ENCODE measurements at places on chromosomes 12 and 14.

- no peak for DNase-seq
These were observed 168.4 kb upstream of the LRIG3 start for GRCh38 chr12:59088673-59089072.

GRCh38 chr14:100899884-100900771 lies 3.4 kb downstream of the RTL1 start:
- DNase-seq: no peak

GRCh38 chr12:55940065-55940732 lies 9.2 kb downstream of the DGKA start:
- peak; percentile 89 for DNase-seq

- no peak for DNase-seq
These were observed 149.6 kb downstream of the SLC38A6 start for GRCh38 chr14:61130512-61131260.

GRCh38 chr12:91413581-91414546 lies 231.2 kb upstream of the DCN start:
- DNase-seq: no peak

DNA sequence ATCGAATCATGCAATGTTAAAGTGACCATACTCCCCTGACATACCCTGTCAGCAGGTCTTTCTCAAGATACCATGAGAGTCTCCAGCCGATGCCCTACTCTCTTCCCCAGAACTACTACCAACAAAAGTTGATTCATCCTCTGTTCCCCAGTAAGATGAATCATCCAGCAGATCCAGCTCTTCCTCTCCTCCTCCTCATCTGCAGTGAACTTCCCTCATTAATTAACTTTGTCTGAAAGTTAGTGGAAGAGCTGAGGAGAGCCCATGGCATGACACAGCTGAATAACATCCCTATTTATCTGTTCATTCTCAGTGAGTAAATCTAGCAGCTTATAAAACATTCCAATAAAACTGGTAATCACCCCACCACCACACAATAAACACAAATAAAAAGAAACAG lies 213.4 kb downstream of the EGLN3 start:
- no peak for DNase-seq

DNA sequence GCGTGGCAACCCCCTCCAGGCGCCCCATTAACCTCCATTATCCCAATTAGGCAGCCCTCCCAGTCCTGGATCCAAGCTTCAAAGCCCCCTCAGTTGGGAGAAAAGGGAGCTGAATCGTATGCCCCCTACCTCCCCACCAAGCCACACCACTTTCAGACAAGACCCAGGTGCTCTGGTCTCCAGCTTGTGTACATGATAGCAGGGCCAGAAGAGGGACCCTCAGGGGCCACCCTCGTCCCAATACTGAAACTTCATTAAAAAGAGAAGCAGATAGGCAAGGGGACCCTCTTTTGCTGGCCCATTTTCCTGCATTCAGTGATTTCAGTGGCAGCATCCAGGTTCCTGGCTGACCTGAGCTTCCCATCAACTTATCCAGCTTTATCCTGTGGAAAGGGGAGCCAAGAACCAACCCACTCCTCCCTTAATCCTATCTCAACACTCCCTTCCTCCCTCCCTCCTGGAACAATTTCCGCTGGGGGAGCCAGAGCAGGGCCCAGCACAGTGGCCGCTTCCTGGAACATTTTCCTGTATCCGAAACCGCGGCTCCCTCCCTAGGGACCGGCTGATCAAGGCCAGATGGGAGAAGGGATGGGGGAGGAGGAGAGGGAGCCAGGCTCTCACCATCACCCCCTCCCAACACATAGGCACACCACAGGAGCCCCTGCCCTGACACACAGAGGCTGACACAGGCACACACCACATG lies 9.5 kb upstream of the SP7 start:
- no peak for DNase-seq

GRCh38 chr12:12705838-12706520 lies 10.0 kb upstream of the GPR19 start:
- DNase-seq: no peak

GRCh38 chr12:91441993-91442952 lies 259.7 kb upstream of the DCN start:
- no peak for DNase-seq

- DNase-seq: no peak
These were observed 16.4 kb downstream of the BBOF1 start for GRCh38 chr14:74035556-74035955.

DNA sequence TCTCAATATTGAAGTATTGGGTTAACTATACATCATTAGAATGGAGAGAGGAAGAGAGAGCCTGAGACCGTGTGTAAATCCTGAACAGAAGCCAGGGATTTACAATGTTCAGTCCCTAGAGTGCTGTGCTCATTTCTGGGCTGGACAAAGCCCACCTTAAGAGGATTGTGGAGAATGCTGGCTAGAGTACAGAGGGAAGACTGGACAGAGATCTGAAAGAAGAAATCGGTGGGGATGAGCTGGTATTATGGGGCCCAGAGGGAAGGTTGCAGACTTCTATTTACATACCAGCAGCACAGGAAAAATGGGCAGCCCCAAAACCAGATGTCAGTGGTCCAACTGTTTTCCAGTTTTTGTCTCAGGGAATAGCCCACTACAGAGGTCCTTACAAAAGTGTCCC lies 42.3 kb downstream of the RTN1 start:
- DNase-seq: no peak

DNA sequence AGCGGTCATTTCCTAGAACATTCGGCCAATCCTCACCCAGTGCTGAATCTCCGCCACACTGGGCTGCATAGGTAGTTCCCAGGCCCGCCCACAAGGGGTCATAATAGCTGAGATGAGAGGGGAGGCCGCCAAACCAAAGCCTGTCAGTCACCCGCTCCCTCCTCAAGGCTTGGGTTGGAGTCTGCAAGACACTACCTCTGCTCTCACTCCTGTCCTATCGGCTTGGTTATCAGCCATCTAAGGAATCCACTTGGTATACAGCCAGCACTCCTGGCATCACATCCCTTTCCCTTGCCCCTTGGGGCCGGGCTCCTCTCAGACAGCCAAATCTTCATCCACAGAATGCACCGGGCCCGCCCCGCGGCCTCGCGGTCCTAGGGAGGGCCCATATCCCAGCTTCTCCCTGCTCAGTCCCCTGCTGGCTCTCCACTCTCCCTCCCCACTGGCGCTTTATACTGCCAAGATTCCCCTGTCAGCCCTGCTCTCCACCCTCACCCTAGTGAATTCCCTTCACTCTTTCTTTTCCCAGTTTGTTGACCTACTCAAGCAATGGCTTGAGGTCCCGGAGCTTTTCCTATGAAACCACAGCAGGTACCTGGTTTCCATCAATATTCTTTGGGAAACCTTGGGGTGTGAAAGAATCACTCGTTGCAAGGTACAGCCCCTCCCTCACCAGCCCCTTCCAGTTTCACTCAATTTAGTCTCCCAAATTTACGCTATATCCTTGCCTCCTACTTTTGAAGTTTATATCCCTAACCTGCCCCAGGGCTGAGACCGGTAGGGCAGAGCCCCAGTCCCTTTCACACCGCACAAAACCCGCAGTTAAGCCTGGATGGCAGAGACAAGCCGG lies 1.4 kb downstream of the IFFO1 start:
- DNase-seq: peak; percentile 80

- DNase-seq: no peak
These were observed 1.2 kb downstream of the RAB15 start for GRCh38 chr14:64970776-64971477.

GRCh38 chr12:42677461-42677860 lies 87.9 kb upstream of the PRICKLE1 start:
- DNase-seq: no peak

GRCh38 chr12:112841906-112842305 lies 50.4 kb downstream of the RPH3A start:
- DNase-seq: no peak

DNA sequence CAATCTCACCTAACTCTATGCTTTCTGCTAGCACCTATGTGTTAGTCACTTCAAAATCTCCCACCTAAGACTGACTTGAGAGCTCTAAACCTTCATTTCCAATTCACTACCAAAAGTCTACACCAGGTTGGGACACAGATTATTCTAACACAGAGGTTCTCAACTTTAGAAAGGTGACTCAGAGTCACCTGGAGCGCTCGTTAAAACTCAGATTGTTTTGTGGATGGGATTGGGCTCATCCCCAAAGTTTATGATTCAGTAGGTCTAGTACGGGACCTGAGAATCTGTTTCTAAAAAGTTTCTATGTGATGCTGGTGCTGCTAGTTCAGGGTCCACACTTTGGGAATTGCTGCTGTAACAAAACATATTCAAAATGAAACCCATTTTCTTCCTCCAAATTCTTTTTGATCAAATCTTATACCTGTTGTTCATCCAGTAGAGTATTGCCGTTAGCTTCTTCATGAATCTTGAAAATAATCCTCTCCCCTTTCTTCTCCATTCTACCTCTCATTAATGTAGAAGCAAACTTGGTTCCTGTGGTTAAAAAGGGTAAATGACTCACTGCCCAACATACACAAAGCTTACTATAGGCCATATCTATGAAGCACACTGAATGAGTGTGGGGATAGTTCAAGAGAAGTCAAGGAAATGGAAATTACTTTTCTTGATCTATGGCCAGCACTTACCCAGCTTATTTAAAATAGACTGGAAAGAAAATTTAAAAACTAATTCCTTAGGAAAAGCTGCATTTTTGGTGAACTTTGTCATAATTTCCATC lies 206.7 kb downstream of the KIF21A start:
- DNase-seq: no peak

DNA sequence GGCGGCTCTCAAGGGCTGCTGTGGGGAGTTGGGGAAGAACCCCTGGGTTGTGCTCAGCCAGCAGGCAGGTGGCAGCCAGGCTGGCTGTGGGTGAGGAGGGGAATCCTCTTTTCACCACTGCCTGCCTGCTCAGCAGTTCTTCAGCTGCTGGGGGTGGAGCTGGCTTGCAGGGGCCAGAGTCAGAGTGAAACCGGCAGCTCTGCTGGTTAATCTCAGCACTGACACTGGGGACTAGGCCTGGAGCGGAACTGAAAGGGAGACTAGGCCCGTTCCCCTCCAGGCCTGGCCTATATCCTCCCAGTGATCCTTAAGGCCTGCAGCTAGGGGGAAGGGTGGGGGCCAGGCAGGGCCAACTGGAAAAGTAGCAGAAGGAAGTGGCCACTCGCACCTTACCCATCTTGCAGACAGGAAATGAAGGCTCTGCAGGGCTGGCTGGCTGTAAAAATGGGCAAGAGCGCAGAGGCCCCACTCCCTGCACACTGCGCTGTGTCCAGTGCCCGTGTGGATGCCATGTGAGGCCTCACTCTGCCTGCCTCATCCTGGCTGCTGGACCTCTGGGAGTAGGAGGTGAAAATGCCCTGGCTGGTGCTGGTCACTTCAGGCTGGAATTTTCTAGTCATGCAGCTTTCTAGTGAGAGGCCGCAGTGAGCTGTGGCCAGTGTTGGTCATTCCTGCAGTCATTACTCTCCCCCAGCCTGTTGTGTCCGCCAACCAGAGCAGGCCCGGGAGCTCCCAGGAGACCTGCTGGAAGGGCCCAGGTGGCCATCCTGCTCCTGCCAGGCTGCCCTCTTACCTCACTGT lies 39.4 kb downstream of the SH2B3 start:
- no peak for DNase-seq

DNA sequence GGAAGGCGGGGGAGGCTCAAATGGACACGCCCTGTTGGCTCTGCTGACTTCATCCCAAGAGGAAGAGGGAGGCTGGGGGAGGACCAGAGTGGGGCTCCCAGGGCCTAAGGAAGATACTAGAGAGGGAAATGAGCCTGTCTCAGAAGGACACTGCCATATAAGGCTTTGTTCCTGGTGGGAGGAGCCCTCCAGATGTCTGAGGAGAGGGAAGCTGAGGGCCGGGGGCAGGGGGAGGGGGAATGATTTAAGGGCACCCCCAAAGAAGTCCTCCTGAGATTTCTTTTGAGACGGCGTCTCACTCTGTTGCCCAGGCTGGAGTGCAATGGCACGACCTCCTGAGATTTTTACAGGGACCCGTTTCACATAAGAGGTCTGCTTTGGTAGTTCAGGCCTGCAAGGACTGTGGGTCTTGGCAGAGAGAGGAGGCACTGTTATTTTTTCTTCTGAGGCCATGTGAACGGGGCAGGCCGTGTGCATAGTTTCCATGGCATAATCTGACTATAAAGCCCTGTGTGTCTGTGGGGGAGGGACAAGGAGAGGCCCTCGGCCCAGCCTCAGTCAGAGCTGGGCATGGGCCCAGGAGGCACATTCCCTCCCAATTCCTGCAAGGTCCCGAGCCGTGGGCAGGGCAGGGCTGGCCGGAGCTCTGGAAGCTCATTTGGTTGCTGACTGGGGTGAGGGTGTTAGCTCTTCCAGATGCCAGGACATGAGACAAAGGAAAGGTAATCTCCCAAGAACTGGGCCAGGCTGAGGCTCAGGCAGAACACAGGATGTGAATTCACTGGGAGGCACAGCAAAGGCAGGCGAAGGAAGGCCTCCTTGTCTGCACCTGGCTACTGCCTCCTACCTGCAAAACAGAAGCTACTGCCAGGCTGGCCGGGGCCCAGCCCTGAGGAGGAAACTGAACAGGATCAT lies 22.2 kb upstream of the PLEKHG3 start:
- DNase-seq: no peak

- DNase-seq: no peak
These were observed 58.4 kb downstream of the PTHLH start for GRCh38 chr12:27913999-27914614.

GRCh38 chr12:3655328-3655900 lies 97.5 kb downstream of the CRACR2A start:
- peak; percentile 45 for DNase-seq

GRCh38 chr12:19671695-19672094 lies 232.4 kb downstream of the AEBP2 start:
- DNase-seq: no peak

DNA sequence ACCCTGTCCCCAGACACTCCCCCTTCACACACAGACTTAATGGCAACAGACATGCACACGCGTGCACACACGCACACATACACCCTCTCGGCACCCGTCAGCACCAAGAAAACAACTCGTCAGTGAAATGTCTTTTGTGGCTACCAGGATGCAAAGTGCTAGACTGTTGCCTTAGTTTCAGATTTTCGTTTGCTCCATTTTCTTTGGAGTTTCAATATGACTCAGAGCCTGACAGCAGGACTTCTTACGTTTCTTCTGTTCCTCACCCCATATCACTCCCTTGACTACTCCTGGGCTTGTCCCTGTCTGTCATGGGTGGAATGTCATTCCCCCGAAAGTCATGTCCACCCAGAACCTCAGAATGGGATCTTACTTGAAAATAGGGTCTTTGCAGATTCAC lies 182.9 kb downstream of the GLT1D1 start:
- DNase-seq: no peak

GRCh38 chr14:21192447-21192822 lies 36.6 kb upstream of the OR5AU1 start:
- DNase-seq: no peak

DNA sequence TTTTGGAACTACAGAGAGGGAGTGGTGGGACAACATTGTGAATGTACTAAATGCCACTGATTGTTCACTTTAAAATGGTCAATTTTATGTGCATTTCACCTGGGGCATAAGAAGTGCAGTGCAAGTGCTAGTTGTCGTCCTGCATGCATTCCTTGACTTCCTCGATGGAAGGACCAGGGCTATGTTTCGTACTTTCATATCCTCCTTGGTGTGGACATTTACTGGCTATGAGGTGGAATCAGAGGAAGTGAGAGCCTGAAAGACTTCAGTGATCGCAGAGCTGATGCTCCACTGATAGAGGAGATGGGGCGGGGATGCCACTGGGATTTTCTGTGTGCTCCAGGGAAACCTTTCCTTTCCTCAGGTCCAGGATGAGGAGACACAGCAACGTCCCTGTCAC lies 54.1 kb upstream of the DDX11 start:
- DNase-seq: no peak

GRCh38 chr12:51359851-51360250 lies 13.4 kb upstream of the CELA1 start:
- DNase-seq: no peak

Measured in HEK293T (cell line).